ENCODE measurements at places on chromosomes 11 and 22.

GRCh38 chr11:38246451-38246850 lies 1648.4 kb upstream of the RAG2 start:
- DNase-seq, result no peak

GRCh38 chr22:38924347-38924952 lies 33.0 kb upstream of the APOBEC3A start:
- DNase-seq, result peak; percentile 88

GRCh38 chr11:30365793-30366517 lies 43.1 kb downstream of the ARL14EP start:
- no peak for DNase-seq

DNA sequence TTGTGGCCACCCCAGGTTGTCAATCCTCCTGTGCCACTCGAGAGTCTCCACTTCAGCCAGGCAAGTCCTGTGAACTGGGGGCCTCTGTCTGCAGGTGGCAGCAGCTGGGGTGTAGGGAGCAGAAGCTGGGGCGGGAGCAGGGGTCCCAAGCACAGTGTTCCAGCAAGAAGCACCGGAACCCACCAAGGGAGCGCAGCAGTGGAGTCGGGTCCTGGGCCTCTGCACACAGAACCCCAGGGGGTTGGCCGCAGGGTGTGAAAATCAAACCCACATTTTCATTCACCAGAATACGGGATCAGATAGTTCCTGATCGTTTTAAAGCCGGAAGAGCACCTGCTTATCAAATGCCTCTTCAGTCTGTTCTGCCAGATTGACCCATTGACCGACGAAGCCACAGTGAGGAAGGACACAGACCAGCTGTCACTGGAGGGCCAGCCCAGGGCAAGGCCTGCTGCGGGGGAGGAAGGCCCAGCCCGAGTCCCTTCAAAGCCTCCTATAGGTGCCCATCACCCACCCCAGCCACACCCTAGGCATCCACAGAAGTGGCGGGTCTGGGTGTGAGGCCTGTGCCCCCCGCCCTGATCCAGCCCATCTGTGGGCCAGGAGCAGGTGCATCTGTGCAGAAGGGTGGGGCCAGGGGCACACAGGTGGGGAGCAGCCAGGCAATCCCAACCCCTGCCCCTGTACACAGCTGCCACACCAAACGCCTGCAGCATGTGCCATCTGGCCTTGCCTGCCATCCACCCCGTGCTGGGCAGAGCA lies 34.1 kb downstream of the RSPH14 start:
- peak; percentile 60 for DNase-seq

DNA sequence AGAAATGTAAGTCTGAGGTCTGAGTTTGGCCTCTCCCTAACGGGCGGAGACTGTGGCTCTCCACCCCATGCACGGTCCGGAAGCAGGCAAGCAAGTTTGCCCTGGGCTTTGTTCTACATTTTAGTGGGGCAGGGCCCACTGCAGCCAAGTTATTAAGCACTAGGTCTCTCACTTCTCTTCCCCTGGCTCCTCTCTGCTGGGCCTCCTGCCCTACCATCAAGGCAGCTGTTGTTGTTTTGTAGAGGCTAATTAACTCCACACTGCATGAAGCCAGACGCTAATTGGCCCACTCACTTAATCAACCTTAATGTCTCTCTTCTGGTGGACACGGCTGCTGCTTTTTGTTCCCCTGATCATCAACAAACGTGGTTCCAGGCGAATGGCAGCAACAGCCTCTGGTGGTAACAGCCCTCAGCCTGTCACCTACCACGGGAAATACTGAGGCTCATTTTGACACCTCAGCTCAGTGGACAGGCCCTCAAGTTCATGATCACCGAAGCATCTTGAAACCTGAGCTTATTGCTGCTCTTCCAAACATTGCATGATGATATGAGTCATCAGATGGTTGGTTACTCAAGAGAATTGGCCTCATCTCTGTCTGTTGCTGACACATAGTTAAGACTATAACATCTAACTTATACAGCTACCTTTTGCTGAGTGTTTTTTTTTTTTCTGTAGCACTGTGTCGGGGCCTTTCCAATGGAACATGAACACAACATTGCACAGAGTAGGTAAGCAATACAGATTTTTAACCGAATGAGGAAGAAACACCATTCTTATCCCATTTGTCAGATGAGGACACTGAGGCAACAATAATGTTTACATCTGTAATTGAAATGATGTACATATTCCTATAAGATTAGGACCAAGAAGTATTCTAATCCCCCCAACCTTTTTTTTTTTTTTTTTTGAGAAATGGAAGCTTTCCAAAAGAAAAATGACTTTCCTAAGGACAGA lies 20.8 kb upstream of the LMO2 start:
- peak; percentile 86 for DNase-seq

DNA sequence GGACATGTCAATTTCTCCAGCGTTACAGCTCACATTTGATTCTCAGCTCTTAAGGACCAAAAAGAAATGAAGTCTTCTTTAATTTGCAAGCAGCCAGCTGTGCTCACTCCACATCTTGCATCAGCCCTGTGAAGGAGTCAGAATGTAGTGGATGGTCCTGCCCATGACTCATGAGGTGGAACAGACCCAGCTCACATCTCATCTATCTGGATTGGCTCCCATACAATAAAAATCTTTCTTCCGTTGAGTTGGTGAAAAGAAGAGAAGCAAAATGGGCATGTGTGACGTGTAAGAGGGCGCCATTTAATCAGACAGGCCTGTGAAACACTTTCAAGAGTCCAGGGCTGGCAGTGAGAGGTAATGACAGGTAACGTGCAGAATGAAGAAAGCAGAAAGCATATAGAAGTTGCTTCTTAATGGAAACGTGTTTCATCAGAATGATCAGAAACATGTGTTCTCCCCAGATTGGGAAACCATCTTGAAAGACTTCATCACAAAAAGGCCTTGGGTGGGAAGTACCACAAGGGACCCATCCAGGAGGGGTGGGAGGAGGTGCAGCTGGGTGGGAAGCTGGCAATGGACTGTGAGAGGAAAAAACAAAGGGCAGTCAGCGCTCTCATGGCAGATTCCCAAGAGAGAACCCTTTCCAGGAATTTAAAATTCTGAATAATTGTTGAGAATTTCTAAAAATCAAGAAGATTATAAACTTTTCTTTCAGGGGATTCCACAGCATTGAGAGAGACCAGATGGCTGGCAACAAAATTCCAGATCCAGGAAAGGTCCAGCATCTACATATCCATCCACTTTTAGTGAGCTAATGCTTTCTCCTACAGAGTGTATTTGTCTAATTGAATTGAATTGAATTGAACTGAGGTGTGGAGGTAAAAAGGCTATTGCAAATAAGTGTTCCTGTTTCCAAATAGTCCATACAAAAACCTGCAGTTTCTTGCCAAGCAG lies 57.0 kb downstream of the ETS1 start:
- no peak for DNase-seq

DNA sequence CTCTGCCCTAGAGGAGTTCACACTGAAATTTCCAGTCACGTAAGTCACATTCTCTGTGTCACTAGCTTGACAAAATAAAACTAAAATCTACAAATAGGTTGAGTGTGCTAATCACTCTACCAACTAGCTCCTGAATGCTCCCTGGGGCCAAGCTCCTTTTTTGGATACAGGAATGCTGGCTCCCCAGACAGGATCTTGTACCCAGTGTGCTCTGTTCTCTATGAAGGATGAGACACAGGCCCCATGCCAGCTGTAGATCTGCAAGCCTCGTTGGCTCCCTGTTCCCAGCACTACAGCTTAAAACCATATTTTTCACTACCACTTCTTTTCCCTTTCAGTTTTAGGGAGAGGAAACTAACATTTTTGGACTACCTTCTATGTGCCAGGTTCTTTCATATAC lies 3.7 kb upstream of the IPO7 start:
- no peak for DNase-seq
